ENCODE measurements at places on chromosomes 1 and 21. TPM values are rescaled to one million over a fixed set of nuclear protein-coding genes. Genes with fewer than 3 reads are reported as not detected.

DNA sequence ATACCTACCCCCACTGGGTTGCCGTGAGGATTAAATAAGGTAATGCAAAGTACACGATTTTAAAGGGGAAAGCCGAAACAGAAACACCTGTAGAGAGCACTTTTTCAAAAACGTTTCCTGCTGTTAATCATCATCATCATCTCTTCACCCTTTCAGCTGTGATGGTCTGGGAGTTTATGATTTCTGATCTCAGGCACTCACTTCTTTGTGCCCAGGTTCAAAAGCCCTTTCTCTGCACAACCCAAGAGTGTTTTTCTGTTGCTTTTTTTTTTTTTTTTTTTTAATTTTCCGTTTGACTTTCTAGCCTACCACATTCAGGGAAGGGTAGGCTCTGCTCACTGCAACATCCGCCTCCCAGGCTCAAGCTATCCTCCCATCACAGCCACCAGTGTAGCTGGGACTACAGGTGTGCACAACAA is 936 bp upstream of the UBXN11 start:
- no peak overlapping the region for H3K27ac ChIP-seq
- H3K4me1 ChIP-seq, result peaks cover 19% of the 10 kb centered on the region
- no peak for DNase-seq
- H3K27me3 ChIP-seq, result peaks cover 5% of the 10 kb centered on the region
- H3K4me3 ChIP-seq, result peak overlapping the region; percentile 35
- no peaks in the 10 kb centered on the region for H3K36me3 ChIP-seq

GRCh38 chr1:31443673-31444072 is 30.7 kb downstream of the SERINC2 start:
- no peak overlapping the region for H3K27ac ChIP-seq
- no peaks in the 10 kb centered on the region for H3K4me1 ChIP-seq
- no peaks in the 10 kb centered on the region for H3K36me3 ChIP-seq
- no peak for DNase-seq

DNA sequence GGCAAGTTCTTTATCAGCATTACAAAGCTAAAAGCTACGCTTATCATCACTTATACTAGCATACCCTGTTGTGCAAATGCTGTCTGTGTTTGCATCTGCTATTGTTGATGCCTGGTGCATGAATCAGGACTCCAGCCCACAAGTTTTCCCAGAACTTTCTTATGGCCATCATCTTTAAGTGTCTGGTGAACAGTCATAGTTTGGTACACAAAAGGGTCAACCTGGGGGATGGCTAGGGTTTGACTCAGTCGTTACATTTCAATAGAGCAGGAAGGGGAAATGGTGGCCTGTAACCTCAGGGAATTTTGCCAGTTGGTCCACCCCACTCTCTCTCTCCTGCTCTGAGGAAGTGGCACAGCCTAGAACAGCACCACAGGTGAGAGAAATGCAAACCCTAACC is 35.4 kb downstream of the SELL start:
- H3K27ac ChIP-seq, result no peak overlapping the region
- H3K4me3 ChIP-seq, result no peak overlapping the region
- H3K4me1 ChIP-seq, result no peaks in the 10 kb centered on the region
- H3K36me3 ChIP-seq, result peaks cover 2% of the 10 kb centered on the region

GRCh38 chr1:52102336-52103013 is 39.4 kb upstream of the ZFYVE9 start:
- no peak overlapping the region for H3K27ac ChIP-seq
- no peaks in the 10 kb centered on the region for H3K27me3 ChIP-seq
- H3K36me3 ChIP-seq, result no peaks in the 10 kb centered on the region
- no peak overlapping the region for H3K4me3 ChIP-seq

DNA sequence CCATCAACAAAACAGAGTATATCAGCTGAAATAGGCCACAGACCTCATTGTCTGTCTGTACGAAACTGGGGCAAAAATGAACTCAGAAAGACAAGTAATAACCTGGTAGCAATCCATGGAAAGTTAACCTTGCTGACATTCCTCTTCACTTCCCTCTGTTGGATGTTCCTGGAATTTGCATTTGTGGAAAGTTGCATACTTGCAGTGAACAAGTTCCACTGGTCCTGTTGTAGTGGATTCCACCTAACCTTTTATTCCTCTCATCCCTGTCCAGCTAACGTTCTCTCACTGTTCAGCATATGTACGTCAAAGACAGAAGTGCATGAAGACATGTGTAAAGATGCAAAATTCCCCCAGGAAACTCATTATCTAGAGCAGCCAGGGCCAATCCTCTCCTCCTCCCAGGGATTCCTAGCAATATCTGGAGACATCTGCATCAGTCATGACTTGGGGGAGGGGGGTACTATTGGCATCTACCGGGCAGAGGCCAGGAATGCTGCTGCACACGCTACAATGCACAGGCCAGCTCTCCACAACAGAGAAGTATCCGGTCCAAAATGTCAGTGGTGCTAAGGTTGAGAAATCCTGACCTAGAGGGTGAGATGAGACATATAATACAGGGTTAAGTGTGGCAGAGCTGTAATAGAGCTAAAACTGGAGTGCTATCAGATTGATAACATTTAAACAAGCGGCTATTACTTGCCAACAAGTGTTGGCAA is 8.2 kb downstream of the LPAR3 start:
- peaks cover 4% of the 10 kb centered on the region for H3K4me1 ChIP-seq
- H3K36me3 ChIP-seq, result peaks cover 1% of the 10 kb centered on the region
- H3K27ac ChIP-seq, result no peak overlapping the region
- H3K27me3 ChIP-seq, result no peaks in the 10 kb centered on the region
- H3K4me3 ChIP-seq, result no peak overlapping the region

- H3K36me3 ChIP-seq, result no peaks in the 10 kb centered on the region
- no peak for DNase-seq
- H3K4me3 ChIP-seq, result peak overlapping the region; percentile 85
- no peak overlapping the region for H3K27ac ChIP-seq
- H3K4me1 ChIP-seq, result peaks cover 9% of the 10 kb centered on the region
- H3K27me3 ChIP-seq, result no peaks in the 10 kb centered on the region
Measured at GRCh38 chr1:2642131-2642559, 9.3 kb upstream of the MMEL1 start.

DNA sequence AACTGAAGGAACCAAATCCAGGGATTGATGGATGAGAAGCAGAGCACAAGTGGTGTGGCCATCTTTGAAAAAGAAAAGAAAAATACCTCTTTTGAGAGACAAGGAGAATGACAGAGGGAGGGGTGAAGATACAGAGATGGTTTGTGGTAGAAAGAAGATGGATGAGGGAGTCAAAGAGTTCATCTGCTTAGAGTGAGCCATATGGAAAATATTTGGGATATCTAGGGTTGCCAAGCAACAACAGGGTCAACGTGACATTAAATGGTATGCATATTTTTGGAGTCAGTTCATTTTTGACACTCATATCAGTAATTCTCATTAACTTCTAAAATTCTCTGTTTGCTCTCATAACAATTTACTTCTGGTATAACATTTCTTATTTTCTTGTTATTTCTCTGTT is 50.7 kb downstream of the MACF1 start:
- H3K36me3 ChIP-seq, result peaks cover 12% of the 10 kb centered on the region
- peaks cover 24% of the 10 kb centered on the region for H3K4me1 ChIP-seq
- no peak overlapping the region for H3K27ac ChIP-seq
- no peak overlapping the region for H3K4me3 ChIP-seq
- no peak for DNase-seq
- no peaks in the 10 kb centered on the region for H3K27me3 ChIP-seq

DNA sequence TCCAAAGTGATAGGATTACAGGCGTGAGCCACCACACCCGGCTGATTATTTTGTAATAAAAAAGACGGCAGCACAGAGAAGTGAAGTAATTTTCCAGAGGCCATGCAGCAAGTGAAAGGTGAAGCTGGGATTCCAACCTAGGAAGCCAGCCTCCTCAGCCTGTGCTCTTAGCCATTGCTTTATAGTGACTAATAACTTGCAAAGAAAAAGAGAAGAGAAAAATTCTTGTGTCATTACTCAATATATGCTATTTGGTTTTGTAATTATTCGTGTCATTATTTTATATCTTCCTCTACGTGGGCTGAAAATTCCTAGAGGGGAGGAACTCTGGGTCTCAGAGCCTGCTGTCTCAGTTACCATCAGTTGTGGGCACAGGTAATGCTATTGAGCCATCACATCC is 1.6 kb upstream of the IER5 start:
- peaks cover 6% of the 10 kb centered on the region for H3K36me3 ChIP-seq
- H3K27ac ChIP-seq, result no peak overlapping the region
- peaks cover 30% of the 10 kb centered on the region for H3K4me1 ChIP-seq

DNA sequence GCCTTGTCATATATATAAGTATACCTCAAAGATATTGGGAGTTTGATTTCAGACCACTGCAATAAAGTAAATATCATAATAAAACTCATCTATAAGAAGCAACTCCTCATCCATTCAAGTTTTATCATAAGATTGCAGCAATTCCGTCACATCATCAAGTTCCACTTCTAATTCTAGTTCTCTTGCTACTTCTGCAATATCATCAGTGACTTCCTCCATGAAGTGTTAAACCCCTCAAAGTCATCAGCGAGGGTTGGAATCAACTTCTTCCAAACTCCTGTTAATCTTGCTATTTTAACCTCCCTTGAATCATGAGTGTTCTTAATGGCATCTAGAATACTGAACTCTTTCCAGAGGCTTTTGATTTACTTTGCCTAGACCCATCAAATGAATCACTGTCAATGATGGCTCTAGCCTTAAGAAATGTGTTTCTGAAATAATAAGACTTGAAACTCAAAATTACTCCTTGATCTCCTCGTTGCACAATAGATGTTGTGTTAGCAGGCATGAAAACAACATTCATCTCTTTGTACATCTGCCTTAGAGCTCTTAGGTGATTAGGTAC is 88.3 kb downstream of the RPE65 start:
- no peak overlapping the region for H3K27ac ChIP-seq
- H3K4me1 ChIP-seq, result peaks cover 11% of the 10 kb centered on the region
- no peak overlapping the region for H3K4me3 ChIP-seq

DNA sequence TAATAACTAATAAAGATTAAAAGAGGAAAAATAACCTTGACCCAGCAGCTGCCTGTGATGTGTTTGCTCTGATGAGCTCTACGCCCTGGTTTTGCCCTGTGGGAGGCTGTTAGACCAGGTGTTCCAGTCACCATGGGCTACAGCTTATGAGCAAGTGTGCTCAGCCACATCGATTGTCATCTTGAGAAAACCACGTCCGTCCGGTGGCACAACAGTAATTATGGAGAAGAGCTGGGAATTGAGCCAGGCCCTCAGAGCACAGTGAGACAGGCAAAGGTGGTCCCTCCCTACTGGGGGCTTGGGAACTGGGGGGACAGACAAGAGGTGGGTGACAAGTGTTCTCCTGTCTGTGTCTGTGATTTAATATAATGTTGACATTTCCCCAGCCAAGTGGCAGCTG is 420.5 kb downstream of the MATN1 start:
- no peak overlapping the region for H3K4me3 ChIP-seq
- H3K27me3 ChIP-seq, result peaks cover 15% of the 10 kb centered on the region
- DNase-seq, result peak; percentile 13
- H3K36me3 ChIP-seq, result no peaks in the 10 kb centered on the region

DNA sequence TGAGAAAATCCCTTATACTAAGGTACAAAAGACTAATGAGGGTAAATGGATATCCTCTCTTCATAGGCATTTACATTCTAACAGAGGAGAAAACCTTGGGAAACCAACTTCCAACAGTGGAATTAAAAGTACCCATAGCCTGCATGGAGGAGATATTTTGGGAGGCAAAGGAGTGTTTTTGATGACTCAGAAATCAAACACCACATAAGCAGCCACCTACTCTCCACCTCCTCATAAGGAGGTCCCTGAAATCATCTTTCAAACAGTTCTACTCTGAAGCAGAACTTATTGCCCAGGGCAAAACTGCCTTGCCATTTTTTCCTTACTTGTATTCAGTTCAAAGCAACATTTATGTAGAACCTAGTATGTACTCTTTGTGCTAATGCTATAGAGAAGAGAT is 211.3 kb downstream of the KCNH1 start:
- H3K27me3 ChIP-seq, result no peaks in the 10 kb centered on the region
- H3K4me3 ChIP-seq, result no peak overlapping the region
- peaks cover 21% of the 10 kb centered on the region for H3K4me1 ChIP-seq
- no peaks in the 10 kb centered on the region for H3K36me3 ChIP-seq
- DNase-seq, result no peak

- H3K27ac ChIP-seq, result no peak overlapping the region
- H3K27me3 ChIP-seq, result peaks cover 20% of the 10 kb centered on the region
- DNase-seq, result no peak
Measured at GRCh38 chr1:99365141-99365540, 100.8 kb downstream of the PLPPR4 start.

- no peaks in the 10 kb centered on the region for H3K27me3 ChIP-seq
- DNase-seq, result no peak
- H3K4me3 ChIP-seq, result peak overlapping the region; percentile 58
- H3K36me3 ChIP-seq, result no peaks in the 10 kb centered on the region
- peak overlapping the region; percentile 100 for H3K27ac ChIP-seq
- H3K4me1 ChIP-seq, result peaks cover 46% of the 10 kb centered on the region
Measured at GRCh38 chr1:181135437-181135731, 46.9 kb downstream of the IER5 start.

GRCh38 chr1:7579831-7580804 is 191.0 kb upstream of the VAMP3 start:
- no peak overlapping the region for H3K27ac ChIP-seq
- H3K36me3 ChIP-seq, result no peaks in the 10 kb centered on the region
- H3K27me3 ChIP-seq, result no peaks in the 10 kb centered on the region
- H3K4me3 ChIP-seq, result no peak overlapping the region

DNA sequence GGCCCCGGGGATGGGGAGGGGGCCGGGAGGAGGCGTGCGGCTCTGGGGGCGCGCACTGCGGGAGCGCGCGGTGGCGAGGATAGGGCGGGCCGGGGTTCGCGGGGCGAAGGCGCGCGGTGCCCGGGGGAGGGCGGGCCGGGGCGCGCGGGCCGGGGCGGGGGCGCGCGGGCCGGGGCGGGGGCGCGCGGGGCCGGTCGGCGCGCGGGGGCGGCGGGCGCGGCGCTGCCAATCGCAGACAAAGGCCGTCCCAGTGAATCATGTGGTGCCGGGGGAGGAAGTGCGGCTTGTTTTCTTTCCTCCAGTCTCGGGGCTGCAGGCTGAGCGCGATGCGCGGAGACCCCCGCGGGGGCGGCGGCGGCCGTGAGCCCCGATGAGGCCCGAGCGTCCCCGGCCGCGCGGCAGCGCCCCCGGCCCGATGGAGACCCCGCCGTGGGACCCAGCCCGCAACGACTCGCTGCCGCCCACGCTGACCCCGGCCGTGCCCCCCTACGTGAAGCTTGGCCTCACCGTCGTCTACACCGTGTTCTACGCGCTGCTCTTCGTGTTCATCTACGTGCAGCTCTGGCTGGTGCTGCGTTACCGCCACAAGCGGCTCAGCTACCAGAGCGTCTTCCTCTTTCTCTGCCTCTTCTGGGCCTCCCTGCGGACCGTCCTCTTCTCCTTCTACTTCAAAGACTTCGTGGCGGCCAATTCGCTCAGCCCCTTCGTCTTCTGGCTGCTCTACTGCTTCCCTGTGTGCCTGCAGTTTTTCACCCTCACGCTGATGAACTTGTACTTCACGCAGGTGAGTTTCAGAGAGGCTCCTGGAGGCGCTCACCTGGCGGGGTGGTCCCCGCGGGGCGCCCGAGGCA is at the start of gene GPR137B:
GPR137B (plus strand) TSS at position 287 of the 851 bp plus-strand sequence; CDS start at position 371, 84 bp downstream.
- H3K27ac ChIP-seq, result peak within 1 kb of the TSS; percentile 36
- peak within 1 kb of the TSS; percentile 89 for H3K4me3 ChIP-seq
- peaks cover 27% of the 10 kb centered on the region for H3K27me3 ChIP-seq
- no peak for DNase-seq

- H3K4me3 ChIP-seq, result no peak overlapping the region
- no peaks in the 10 kb centered on the region for H3K27me3 ChIP-seq
- H3K27ac ChIP-seq, result peak overlapping the region; percentile 4
- DNase-seq, result no peak
- H3K36me3 ChIP-seq, result peaks cover 7% of the 10 kb centered on the region
Measured at GRCh38 chr1:111769517-111770146, 13.9 kb downstream of the DDX20 start.

Gene SYPL2
- 0.75 TPM for total RNA-seq

Gene PLPPR5
- total RNA-seq, result not detected

Gene ILDR2
- 1.3 TPM for total RNA-seq

Gene CFHR3
- total RNA-seq, result not detected

Gene RGS7
- total RNA-seq, result 4.5 TPM

Gene SFN
- not detected for total RNA-seq

Data from chondrocyte (in vitro differentiated cells).